ENCODE measurements at places on chromosomes 6 and 20.

DNA sequence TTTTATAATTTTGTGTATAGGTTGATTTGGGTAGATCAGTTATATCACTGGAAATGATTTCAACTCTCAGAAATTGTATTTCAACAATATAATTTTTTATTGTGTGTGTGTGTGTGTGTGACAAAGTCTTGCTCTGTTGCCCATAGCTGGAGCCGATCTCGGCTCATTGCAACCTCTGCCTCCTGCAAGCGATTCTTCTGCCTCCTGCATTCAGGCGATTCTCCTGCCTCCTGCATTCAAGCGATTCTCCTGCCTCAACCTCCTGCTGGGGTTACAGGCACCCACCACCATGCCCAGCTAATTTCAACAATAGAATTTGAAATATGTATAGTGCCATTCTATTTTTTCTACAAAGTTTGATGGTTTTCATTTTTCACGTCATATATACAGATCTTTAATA, 24.1 kb downstream of the AFDN start:
- no peak for DNase-seq

GRCh38 chr6:81940451-81940985, 188.0 kb upstream of the TENT5A start:
- no peak for DNase-seq

- no peak for DNase-seq
These were observed 9.9 kb upstream of the HEBP2 start for GRCh38 chr6:138393871-138394783.

DNA sequence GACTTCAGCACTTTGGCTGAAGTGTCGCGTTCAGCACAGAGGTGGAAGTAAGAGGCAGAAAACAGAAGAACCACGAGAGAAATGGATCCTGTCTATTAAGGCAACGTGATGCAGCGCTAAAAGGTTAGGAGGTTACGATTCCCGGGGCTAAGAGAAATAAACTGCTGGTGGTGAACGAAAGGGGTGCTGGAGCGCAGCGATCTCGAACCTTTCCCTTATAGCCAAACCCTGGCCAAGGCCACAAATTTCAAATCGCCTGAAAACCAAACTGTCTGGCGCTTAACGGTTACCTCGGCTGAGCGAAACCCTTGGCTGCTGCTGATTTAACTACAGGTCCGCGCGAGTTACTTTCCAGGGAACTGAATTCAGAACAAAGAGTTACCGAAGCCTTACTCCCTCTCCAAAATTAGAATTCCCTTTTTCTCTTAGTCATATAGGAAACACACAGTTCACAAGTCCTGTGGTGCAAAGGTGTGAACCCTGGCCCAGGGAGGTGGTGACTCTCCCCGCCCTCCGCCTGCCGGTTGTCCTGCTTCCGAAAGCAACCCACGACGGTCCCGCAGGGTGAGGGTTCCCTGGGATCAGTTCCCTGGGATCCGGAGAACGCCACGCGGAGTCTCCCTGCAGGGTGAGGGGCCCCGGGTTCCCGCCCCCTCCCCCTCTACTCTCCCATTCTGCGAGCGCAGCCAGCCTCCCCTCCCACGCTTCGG, 1.3 kb upstream of the SLC35D3 start:
- peak; percentile 13 for DNase-seq

- DNase-seq = no peak
These were observed 38.0 kb downstream of the KLHL31 start for GRCh38 chr6:53627391-53628218.

- no peak for DNase-seq
These were observed 286.7 kb upstream of the SPTLC3 start for GRCh38 chr20:12722091-12722490.

DNA sequence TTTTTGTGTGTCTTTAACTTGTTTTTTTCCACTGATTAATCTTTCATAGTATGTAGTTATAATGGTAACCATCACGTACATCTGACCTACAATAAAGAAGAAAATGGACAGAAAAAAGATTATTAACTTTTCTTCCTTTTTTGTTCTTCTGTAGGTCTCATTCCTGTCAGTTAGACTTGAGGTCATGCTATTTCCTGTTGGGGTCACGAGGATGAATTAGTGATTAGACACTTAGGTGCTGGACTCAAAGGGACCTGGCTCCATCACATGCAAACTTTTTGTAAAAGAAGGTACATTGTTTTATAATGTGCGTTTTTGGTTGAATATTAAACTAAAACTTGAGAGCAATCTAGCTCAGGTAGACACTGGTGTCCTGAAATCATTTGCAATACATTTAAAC, 14.8 kb downstream of the MARCKS start:
- peak; percentile 4 for DNase-seq

- DNase-seq = no peak
These were observed 71.7 kb downstream of the ATP9A start for GRCh38 chr20:51696304-51697071.

GRCh38 chr20:1328680-1329330, at the start of gene SDCBP2:
TSS of gene SDCBP2 (minus strand) at chr20:1329139. CDS start at chr20:1320416, 8,723 bp downstream.
- DNase-seq = no peak

- no peak for DNase-seq
These were observed 106.1 kb downstream of the RIN2 start for GRCh38 chr20:19864130-19864529.

GRCh38 chr6:149642829-149643580, 5.5 kb downstream of the KATNA1 start:
- no peak for DNase-seq

- no peak for DNase-seq
These were observed 35.1 kb downstream of the MYT1 start for GRCh38 chr20:64199395-64199794.

- DNase-seq = no peak
These were observed 41.5 kb upstream of the ZNFX1 start for GRCh38 chr20:49319208-49319809.

DNA sequence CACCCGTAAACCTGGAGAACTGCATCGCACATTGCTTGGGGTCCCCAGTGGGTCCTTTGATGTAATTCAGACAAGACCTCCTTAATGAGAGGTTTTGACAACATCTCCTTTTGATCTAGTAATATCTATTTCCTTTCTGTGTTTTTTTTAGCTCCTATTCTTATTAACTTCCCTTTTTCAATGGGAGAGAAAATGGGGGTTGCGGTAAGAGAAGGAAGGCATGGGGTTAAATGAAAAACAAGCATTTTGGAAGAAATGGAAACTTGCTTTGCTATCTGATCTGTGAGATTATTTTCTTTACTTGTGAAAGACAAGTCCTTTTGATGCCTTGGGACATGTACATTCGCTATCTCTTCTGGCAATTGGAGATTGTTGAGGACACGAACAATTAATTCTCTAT, 418.6 kb upstream of the MAN1A1 start:
- DNase-seq = no peak

DNA sequence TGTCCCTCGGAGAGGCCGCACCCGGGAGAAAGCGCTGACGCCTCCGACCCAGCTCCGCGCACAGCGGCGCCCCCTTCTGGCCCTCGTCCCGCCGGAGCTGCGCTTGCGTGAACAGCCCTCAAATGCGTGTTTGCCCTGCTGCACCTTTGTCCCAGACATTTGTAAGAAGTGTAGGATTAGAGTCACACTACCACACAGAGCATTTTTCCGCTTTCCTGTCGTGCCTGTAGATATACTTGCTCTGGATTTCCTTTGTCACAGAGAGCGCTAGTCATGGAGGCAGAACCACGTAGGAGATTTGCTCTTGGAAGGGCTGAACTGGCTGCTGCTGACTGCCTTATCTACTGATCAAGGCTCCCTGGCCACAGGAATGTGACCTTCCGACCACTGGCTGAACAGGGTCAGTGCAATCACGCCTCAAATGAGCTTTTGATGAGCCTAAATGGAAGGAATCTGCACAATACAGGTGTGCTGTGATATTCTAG, 62.3 kb downstream of the PAX1 start:
- no peak for DNase-seq

GRCh38 chr20:507006-507758, 36.4 kb downstream of the CSNK2A1 start:
- no peak for DNase-seq

GRCh38 chr20:38723848-38724625, at the start of gene SLC32A1:
TSS of gene SLC32A1 (plus strand) at chr20:38724486. CDS start at chr20:38724725, 239 bp downstream.
- no peak for DNase-seq

- DNase-seq = no peak
These were observed 44.1 kb downstream of the NKX2-4 start for GRCh38 chr20:21353236-21353635.

GRCh38 chr20:58155148-58155925, 73.1 kb downstream of the ANKRD60 start:
- no peak for DNase-seq

DNA sequence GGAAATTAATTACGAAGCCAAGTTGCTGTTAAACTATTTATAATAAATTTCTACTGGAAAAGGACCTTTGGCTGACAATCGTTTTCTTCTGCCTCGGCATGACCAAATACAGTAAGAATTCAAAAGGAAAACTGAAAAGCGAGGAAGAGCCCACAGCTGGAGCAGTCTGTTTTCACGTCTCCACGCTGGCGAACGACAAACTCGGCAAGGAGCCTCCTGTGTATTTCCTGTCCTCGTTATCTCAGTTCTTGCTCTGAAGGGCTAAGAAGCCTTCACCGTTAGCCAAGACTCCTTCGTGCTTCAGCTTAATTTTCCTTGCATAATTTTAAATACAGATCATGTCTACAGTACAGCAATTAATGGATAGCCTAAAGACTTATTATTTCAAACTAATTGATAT, 214.3 kb upstream of the PLCB4 start:
- DNase-seq = no peak

- DNase-seq = no peak
These were observed 226.9 kb downstream of the BCKDHB start for GRCh38 chr6:80333342-80333741.

- no peak for DNase-seq
These were observed 4.8 kb upstream of the ATXN1 start for GRCh38 chr6:16766043-16766536.

- no peak for DNase-seq
These were observed 554.7 kb upstream of the SLC35B3 start for GRCh38 chr6:8990075-8990474.

- DNase-seq = no peak
These were observed 216.3 kb upstream of the ECI2 start for GRCh38 chr6:4351520-4352321.

- no peak for DNase-seq
These were observed 37.7 kb downstream of the PMEPA1 start for GRCh38 chr20:57672164-57672563.

GRCh38 chr6:30964075-30964474, 19.4 kb upstream of the MUC21 start:
- DNase-seq = no peak

All from HL-60 (cell line).